Natural killer cell treated with Interleukin-12 subunit alpha and Interleukin-12 subunit beta and Interleukin-15 and Interleukin-18, amount 100 ng/mL, for 72 hours (primary cell): ENCODE measurements at places on chromosomes 16 and 17.

DNA sequence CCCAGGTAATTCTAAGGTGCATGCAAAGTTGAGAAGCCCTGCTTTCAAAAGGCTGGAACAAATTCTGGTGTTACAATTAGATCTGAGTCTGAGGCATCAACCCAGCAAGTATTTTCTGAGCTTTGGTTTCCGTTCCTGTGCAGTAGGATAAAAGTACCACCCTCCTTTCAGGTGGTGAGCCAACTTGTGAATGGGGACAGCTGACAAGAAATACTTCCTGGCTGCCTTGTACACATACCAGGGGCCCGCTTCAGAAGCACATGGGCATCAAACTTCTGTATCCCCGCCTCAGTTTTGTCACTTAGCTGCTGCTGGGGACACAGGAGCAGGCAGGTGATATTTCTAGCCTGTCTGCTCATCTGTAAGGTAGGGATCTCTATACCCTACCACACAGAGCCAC is 252.2 kb downstream of the CPPED1 start:
- no peaks in the 10 kb centered on the region for H3K36me3 ChIP-seq
- no peak overlapping the region for H3K27ac ChIP-seq
- H3K4me1 ChIP-seq, result peaks cover 22% of the 10 kb centered on the region
- H3K27me3 ChIP-seq, result no peaks in the 10 kb centered on the region
- no peak for DNase-seq
- H3K4me3 ChIP-seq, result no peak overlapping the region

DNA sequence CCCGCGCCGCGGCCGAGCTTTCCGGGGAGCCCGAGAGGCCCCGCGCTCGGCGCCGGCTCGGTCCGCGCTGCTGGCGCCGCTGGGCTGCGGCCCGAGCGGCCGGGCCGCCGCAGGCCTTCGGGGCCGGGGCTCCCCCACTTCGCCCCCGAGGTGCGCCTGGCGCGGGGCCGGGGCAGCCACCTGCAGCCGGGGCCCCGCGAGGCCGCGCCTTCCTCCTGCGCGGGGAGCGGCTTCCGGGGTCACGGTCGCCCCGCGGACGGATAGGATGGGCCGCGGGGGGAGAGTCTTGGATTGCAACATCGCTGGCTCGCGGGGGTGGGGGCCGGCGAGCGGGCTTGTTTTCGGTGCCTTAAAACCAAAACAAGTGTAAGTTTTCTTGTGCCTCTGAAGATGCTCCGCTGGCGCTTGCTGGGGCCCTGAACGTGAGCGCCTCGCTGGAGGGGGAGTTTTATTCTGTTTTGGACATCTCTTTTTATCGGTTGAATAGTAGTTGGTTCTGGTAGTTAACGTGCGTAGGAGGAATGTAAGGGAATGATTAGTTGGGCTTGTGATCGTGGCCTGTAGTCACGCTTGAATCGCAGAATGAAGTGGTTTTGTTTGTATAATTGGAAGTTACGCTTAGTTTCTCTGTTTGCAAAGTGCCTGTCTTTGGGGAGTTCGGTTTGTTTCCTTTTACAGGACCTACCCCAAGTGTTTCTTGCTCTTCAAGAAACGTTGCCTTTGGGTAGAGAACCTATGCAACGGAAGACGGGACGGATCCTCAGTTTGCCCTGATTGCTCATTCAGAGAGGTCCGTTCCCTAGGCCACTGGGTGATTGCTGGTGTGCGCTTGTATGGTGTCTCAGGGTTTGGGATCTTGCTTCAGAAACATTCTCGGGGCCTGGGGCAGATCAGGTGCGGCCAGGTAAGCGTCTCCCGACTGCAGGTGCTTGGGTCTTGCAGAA is 724 bp downstream of the UBE2I start:
- peak; percentile 87 for DNase-seq
- peak overlapping the region; percentile 94 for H3K27ac ChIP-seq
- peak overlapping the region; percentile 97 for H3K4me3 ChIP-seq
- no peaks in the 10 kb centered on the region for H3K27me3 ChIP-seq

DNA sequence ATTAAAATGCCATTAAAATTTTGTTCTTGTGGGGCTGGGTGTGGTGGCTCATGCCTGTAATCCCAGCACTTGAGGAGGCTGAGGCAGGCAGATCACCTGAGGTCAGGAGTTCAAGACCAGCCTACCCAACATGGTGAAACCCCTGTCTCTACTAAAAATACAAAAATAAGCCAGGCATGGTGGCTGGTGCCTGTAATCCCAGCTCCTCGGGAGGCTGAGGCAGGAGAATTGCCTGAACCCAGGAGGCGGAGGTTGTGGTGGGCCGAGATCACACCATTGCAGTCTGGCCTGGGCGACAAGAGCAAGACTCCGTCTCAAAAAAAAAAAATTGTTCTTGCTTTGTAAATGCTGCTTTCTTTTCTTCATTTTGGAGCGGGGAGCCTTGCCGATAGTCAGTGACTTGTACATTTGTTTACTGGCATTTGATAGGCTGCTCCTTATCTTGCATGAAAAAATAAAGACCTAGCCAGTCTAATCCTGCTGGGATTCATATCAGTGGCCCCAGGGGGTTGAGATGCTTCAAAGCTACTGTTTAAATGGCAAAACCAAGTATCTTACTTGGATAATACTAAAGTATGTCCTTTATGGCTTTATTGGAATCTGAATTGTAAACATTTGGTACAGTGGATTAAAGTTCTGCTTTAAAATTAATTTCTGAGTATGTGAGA is 3.3 kb upstream of the CLTC start:
- H3K27me3 ChIP-seq, result no peaks in the 10 kb centered on the region
- H3K27ac ChIP-seq, result no peak overlapping the region
- H3K4me3 ChIP-seq, result no peak overlapping the region
- H3K4me1 ChIP-seq, result peaks cover 14% of the 10 kb centered on the region
- peaks cover 6% of the 10 kb centered on the region for H3K36me3 ChIP-seq

DNA sequence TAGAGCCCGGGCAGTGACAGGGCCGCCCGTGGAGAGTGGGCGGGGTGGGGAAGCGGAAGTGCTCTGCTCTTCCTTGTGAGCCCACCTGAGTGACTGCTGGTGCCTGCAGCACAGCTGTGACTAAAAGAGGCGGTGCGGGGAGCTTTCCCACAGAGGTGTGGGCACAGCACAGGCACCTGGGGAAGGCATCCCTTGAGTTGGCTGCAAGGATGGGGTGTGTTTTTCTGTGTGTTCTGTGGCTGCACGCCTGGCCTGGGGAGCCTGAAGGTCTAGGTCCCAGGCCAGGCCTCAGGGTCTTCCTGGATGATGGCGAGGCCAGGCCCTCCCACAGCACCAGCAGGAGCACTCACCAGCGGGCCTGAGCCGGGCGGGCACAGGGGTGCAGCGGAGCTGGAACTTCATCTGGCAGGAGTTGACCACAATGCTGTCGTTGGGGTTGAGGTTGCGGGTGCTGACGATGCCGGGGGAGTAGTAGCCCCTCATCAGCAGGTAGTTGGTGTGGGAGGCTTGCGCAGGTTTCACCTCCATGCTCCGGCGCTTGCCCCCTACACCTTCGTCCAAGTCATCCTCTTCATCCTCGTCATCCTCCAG is 67.1 kb downstream of the IL21R start:
- no peak overlapping the region for H3K4me3 ChIP-seq
- H3K4me1 ChIP-seq, result peaks cover 9% of the 10 kb centered on the region
- H3K36me3 ChIP-seq, result peaks cover 35% of the 10 kb centered on the region
- H3K27ac ChIP-seq, result no peak overlapping the region
- peak; percentile 54 for DNase-seq
- no peaks in the 10 kb centered on the region for H3K27me3 ChIP-seq

- H3K36me3 ChIP-seq, result no peaks in the 10 kb centered on the region
- peaks cover 61% of the 10 kb centered on the region for H3K4me1 ChIP-seq
- no peak for DNase-seq
- H3K27me3 ChIP-seq, result no peaks in the 10 kb centered on the region
- no peak overlapping the region for H3K4me3 ChIP-seq
- peak overlapping the region; percentile 48 for H3K27ac ChIP-seq
Measured at GRCh38 chr16:81466356-81466980, 21.9 kb downstream of the CMIP start.
